Activated effector memory CD4-positive, alpha-beta T cell treated with Interleukin-2 at 50 U/mL for 16 hours (primary cell): ENCODE measurements at places on chromosomes 7 and 10.

DNA sequence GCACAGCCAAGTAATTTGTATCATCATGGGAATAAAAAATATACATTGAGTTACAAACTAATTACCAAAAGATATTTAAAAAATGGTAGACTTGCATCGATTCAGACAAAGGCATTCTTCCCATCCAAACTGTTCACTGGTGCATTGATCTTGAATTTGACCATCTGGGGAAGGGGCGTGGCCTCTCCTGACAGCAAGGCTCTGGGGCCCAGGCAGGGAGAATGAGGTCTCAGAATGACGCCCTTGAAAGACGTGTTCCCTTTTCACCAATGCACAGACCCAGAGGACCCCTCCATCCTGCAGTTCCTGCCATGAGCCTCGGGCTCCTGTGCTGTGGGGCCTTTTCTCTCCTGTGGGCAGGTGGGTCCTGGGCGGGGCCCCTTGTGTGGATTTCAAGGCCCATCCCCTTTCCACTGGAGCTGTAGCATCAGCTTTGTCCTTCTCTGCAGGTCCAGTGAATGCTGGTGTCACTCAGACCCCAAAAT lies 91.1 kb upstream of the PRSS58 start:
- DNase-seq, result no peak

GRCh38 chr7:45224832-45225231 lies 67.2 kb downstream of the RAMP3 start:
- no peak for DNase-seq

- DNase-seq, result no peak
Observed at GRCh38 chr10:36256948-36257356, 614.9 kb upstream of the FZD8 start.

DNA sequence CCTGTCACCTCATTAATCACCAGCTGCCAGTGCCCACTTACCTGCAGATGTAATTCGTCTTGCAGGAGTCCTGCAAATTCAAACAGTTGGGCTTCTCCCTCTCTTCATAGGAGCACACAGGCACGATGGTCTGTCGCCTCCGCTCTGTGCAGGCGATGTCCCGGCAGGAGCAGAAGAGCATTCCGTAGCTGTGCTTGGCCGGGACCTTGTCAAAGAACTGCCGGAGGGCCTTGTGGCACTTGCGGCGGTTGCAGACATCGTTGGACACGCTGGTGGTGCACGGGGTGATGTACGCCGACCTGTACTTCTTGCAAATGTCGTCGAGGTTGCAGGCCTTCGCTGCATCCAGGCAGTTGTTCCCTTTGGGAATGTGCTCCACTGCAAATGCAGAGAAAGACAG lies 147.8 kb downstream of the GFRA1 start:
- no peak for DNase-seq

GRCh38 chr7:148095066-148095465 lies 495.5 kb upstream of the C7orf33 start:
- DNase-seq, result no peak

DNA sequence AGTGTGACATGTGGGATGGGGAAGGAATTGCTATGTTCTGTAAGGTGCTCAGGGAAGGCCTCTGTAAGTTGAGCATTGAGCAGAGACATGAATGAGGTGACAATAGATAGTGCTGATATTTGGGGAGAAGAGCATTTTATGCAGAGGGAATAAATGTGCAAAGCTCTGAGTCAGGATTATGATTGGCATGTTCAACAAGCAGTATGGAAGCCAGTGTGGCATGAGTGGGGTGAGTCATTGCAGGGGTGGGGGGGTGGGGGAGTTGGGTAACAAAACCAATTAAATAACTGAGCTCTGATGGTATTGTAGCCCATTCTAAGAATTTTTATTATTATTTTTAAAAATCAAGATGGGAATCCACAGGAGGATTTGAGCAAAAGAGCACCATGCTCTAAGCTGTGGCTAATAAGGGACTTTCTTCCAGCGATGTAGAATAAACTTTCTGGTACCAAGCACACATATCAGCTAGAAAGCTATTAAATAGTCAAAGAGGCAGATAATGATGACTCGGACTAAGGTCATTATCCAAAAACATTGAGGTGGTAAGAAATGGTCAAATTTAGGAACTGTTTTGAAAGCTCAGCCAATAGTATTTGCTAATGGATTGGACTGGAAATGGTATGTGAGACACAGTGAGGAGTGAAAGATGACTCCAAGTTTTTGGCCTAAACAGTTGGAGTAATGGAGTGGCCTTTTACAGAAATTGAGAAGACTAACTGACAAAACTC lies 96.4 kb downstream of the PRKG1 start:
- DNase-seq, result no peak

- no peak for DNase-seq
Observed at GRCh38 chr7:30789334-30789711, 18.1 kb downstream of the MINDY4 start.

GRCh38 chr7:4612939-4613841 lies 68.9 kb upstream of the FOXK1 start:
- DNase-seq, result no peak

- no peak for DNase-seq
Observed at GRCh38 chr10:118311505-118311904, 30.6 kb downstream of the FAM204A start.

DNA sequence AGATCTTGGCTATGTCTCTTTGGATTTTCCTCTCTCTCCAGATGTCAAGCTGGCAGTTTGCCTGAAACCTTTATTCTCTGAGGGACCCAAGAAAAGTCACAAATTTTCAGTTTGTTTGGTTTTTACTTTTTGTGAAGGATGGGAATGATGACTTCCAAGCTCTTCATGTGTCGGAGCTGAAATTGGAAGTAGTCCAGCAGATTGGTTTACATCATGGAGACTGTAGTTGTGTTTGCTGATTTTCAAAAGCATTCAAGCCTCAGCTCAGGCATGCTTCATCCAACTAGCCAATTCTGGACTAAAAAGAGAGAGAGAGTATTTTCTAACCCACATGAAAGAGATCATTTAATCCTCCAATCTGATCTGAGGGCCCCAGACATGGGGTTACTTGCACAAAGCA lies 326.2 kb upstream of the AUTS2 start:
- DNase-seq, result no peak

- DNase-seq, result no peak
Observed at GRCh38 chr7:44617225-44617890, 10.9 kb downstream of the OGDH start.

- DNase-seq, result no peak
Observed at GRCh38 chr7:96596120-96596826, 113.4 kb downstream of the SEM1 start.
